HuH-7.5 (cell line): ENCODE measurements at places on chromosomes 4 and X.
A peak's percentile ranks its signal among the peaks of the same experiment; 100 is the strongest.

DNA sequence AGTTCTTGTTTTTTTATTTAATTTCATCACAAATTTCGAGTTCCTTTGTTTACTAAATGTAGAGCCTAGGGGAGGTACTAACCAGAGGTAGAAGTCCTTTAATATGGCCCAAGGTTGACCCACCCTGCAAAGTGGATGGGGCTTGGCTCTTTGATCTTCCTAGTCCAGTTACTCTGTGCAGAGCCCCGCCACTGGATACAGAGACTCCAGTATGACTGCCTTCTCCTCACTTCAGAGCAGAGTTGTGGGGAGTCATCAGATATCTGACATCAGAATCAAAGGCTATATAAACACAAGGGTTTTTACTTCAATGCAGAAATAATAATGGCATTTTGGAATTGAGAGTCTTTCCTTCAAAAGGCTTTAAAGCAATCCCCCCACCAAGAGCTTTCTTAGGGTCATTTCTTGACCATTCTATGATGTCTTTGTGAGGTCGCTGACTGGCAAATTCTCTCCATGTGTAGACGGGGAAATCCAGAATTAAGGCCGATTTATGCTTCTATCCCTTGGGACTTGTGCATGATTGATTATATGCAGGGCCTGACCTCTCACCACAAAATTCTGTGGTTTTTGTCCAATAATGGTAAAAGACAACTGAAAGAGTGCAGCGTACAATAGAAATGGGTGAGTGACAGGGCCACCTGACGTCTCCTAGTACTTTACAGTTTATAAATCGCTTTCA is 88.3 kb upstream of the CITED1 start:
- no peak for DNase-seq

DNA sequence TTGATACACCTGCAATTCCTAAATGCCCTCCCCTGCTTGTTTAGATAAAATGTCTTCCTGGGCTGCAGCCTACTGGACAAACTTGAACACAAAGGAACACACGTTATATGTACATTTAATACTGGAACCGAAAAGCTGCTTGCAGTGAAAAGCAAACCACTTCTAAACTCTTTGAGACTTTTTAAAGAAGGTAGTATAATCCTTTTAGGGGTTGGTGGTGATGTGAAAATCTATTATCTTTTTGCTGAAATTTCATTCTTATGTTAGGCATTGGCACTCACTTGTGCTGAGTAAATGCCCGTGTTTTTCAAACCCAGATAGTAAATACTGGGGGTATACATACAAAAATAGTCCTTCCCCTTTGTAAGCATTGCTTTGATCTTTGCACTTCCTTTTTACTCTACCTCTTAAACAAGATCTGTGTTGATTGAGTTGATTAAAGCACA is 2.2 kb downstream of the NFKB1 start:
- DNase-seq = no peak

DNA sequence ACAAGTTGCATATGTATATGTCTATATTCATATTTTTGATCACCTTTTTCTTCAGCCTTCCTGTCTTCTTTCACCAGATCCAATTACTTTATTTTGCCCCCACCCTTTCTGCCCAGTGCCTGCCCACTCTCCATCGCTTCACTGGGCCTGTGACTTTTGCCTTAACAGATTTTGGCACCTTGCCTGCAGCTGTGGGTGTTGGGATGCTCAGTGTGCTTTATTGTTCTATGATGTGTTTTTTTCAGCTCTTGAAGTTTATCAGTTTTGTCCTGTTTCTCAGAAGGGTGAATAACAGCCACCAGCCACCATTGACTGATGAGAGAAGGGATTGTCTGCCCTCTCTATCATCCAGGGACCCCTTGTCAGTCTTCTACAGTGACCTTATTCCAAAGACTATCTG is 77.2 kb upstream of the GALNT7 start:
- no peak for DNase-seq

GRCh38 chr4:76694056-76694455 is 203.9 kb downstream of the SOWAHB start:
- DNase-seq = no peak

DNA sequence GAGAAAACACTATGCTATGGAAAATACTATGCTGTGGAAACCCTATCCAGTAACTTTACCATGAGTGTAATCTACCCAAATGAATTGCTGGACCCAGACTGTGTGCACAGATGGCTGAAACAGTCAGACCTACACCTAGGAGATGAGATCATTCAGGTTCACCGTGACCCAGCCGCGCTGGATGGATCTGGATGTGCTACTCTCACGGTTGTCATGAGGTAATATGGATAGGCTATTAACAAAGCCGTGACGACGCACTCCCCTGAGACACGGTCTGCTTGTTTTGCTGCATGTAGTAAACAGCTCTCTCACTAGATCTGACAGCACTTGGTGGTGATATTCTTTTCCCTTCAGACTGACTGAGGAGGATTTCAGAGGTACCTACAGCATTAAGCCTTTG is 832.5 kb upstream of the GRID2 start:
- no peak for DNase-seq

DNA sequence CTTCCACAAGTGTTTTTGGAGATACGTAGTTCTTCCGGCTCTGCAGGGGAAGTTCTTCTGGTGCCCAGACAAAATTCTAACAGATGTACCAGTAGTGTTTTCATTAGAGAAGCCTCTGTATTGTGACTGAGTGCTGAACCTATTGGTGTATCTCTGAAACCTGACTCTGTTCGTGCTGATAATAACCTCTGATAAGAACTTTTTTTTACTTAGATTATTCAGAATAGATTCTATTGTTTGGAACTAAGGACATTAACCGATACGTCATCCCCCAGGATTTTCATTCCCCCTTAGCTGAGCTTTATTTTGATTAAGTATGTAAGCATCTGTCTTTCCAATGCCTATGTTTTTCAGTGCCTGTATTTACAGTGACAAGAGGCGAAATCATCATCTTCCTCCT is 362.9 kb downstream of the PDGFC start:
- DNase-seq = no peak

GRCh38 chrX:63855896-63856295 is 70.9 kb upstream of the ARHGEF9 start:
- DNase-seq = no peak

DNA sequence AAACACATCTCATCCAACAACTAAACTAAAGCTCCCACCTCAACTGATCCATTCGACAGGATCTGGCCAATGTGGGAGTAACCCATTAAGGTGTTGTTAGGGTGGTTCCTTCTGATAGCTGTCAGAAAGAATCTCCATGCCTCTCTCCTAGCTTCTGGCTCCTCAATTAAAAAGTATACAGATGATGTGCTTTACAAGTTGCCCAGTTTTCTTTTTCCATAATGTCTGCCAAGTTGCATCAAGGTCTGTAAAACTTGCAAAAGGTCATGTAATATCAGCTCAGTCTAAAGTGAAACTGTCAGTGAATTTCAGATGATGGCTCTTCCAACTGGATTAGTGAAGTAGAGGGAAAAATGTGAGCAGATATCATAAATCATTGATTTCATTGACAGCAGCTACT is 191.8 kb downstream of the RAB28 start:
- no peak for DNase-seq

GRCh38 chr4:73985528-73985852 is 2.5 kb downstream of the PPBP start:
- no peak for DNase-seq

GRCh38 chr4:83906561-83906960 is 370.7 kb downstream of the GPAT3 start:
- DNase-seq = no peak

- DNase-seq = no peak
These were observed 15.8 kb downstream of the ATP1B4 start for GRCh38 chrX:120377715-120378114.

GRCh38 chrX:125137521-125137920 is 182.2 kb upstream of the TEX13C start:
- no peak for DNase-seq

GRCh38 chr4:173194157-173194556 is 25.5 kb downstream of the GALNT7 start:
- DNase-seq = no peak

GRCh38 chr4:77047037-77047436 is 28.8 kb downstream of the CCNI start:
- DNase-seq = no peak

GRCh38 chrX:69387567-69388487 is 116.3 kb upstream of the NALF2 start:
- DNase-seq = peak; percentile 17

DNA sequence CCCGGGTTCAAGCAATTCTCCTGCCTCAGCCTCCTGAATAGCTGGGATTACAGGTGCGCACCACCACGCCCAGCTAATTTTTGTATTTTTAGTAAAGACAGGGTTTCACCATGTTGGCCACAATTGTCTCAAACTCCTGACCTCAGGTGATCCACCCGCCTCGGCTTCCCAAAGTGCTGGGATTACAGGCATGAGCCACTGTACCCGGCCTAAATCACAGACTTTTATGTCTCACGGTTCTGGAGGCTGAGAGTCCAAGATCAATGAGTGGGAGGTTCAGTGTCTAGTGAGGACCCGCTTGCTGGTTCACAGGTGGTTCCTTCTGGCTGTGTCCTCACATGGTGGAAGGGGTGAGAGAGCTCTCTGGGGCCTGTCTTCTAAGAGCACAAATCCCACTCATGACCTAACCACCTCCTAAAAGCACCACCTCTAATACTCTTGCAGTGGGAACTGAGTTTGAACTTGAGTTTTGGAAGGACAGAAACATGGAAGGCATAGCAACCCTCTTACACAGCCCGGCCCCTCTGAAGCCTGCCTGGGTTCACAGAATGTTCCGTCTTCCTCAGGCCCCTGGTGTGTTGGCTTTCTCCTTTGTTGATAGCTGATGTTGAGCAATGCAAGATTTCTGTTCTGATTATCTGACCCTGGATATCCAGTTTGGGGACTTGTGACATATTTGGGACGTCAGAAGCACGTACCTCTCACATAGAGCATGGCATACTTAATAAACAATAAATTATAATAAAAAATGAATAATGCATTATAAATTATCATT is 1.9 kb upstream of the AKAP17A start:
- no peak for DNase-seq

- DNase-seq = no peak
These were observed 30.6 kb downstream of the PCDH19 start for GRCh38 chrX:100379388-100379986.

DNA sequence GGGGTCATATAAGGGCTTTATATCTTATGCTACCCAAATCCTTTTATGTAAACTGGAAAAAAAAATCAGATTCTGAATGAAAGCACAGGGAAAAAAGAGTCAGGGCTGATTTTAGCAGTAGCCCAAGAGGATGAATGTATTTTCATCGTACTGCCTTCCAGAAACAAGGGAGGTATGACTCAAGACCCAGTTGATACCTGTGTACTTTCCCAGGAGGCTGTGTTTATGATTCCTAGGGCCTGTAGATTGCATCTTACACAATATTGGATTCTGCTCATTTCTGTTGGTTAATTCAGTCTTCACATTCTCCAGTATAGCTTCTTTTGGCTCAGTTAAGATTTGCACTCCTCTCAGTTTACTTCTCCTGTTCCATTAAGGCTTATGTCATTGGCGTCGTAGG is 127.9 kb upstream of the LIMCH1 start:
- DNase-seq = no peak

GRCh38 chr4:83644677-83645659 is 109.1 kb downstream of the GPAT3 start:
- DNase-seq = peak; percentile 20

GRCh38 chr4:120314969-120315368 is 248.3 kb upstream of the MAD2L1 start:
- no peak for DNase-seq

DNA sequence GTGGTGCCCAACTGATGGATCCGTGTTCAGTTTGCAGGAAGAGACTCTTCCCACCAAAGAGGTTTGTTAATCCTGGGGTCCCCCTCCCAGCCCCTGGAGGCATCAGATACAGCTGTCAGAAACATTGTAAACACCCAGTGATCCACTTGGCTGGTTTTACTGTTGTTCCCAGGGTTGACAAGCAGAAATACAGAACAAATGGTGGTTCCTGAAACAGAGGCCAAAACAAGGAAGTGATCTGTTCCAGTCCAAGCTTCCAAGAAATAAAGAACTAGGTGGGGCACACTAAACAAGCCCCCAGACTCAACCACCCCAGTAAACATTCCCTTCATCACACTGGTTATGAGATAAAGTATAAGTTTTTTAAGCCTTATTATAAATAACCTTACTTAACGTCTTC is 1.4 kb downstream of the TMLHE start:
- DNase-seq = no peak
